SW480 (cell line): ENCODE measurements at places on chromosomes 1 and 21.

- no peak for DNase-seq
These were observed 33.9 kb downstream of the COQ8A start for GRCh38 chr1:226973898-226974543.

- no peak for DNase-seq
These were observed 6.5 kb upstream of the MFAP2 start for GRCh38 chr1:16986962-16987361.

DNA sequence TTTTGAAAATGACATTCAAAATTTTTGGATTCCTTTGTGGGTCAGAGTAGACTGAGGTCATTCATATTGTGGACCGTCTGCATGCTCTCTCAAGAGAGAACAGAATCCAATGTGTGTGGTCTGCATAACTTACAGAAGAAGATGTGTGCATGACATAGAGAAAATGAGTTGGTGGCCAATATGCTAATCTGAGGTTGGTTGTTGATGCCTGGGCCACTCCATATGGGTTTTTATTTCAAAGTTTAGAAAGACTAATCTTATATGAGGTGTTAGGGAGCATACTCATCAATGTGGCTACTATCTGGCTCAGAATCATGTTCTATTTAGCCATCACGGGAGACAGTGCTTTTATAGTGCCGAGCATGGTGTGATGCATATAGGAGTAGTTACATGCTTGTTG lies 18.2 kb downstream of the NTNG1 start:
- DNase-seq: no peak

DNA sequence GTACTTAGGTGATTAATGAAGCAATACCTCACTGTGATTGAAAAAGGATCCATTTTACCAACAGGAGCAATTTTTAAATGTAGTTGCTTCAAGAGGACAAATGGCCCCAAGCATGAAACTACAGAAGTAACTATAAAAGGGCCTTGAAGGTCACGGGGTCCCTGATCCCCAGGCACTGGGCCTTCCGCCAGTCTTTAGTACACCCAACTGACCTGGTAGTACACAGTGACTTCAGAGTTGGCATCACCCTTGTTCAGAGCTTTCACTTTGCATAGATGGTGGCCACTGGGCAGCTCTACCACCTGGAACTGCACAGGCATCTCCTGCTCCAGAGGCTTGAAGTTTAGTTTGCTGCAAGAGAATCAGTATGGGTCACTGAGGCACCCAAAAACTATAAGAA lies 84.3 kb downstream of the NRDC start:
- DNase-seq: no peak

DNA sequence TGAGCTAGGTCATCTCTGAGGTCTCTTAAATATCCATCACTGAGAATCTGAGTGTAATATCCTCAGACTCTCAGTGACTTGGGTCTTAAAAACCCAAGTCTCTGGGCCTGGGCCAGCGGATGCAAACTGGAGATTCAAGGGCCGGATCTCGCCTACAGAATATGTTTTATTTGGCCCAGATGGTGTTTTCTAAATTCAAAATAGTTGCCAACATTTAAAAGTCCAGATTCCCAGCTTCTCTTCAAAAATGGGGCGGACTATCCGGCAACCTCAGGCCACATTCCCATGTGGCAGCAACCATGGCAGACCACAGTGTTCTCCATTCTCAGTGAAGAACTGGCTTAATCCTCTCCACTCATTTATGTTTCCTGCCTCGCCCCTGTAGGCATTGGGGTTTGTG lies 12.7 kb upstream of the HEYL start:
- no peak for DNase-seq

- no peak for DNase-seq
These were observed 781 bp upstream of the METTL13 start for GRCh38 chr1:171780583-171781175.

DNA sequence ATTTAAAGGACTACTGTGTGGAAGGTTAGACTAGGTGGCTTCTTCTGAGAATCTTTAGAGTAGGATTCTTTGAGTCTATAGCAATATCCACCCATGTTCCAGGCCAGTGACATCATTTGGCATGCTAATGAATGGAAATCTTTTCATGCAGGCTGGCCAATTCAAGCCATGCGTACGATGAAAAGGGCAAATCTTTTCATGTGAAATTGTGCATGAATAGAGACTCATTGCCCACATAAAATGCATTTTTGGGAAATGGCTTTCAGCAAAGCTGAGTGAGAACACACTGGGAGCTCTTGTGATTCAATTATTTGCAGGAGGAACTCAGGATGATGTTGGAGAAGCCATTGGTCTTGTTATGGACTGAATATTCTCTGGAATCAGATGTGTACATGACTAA lies 324.9 kb upstream of the DAB1 start:
- DNase-seq: no peak

DNA sequence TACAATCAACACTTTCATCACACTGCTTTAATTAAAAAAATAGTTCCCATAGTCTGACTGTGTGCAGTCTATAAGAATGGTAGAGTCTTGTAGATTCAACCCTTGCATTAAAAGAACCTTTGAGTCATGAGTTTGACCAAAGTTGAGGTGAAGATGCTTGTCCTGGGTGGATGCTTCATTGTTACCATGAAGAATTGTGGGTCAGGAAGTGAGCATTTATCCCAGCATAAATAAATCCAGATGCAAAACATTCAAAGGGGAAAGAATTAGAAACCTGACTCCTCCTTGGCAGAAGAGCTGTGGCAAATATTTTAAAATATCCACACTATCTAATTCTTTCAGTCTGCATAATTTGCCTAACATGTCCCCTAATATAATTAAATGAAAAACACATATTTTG lies 72.9 kb upstream of the SPAG17 start:
- no peak for DNase-seq

- no peak for DNase-seq
These were observed 1369.1 kb upstream of the ADGRL4 start for GRCh38 chr1:80375662-80376061.

- DNase-seq: no peak
These were observed 43.0 kb upstream of the ITPKB start for GRCh38 chr1:226781937-226782609.

DNA sequence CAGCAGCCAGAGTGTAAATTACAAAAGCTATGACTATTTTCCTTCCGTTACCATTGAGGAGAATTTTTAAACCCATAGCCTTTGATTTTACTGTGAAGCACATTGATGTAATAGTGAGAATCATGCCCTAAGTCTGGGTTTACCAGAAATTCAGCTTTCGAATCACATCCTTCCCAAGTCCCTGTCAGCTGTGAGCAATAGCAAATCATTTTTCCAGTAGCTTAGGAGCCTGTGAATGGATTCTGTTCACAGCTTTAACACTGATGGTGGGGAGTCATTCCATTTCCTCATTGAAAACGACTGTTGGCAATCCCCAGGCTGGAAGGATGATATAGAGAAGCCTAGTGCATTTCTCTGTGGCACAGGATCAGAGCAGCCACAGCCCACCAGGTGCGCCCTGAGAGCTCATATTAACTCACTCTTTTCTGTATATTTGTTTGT lies 82.2 kb upstream of the C1orf105 start:
- no peak for DNase-seq

DNA sequence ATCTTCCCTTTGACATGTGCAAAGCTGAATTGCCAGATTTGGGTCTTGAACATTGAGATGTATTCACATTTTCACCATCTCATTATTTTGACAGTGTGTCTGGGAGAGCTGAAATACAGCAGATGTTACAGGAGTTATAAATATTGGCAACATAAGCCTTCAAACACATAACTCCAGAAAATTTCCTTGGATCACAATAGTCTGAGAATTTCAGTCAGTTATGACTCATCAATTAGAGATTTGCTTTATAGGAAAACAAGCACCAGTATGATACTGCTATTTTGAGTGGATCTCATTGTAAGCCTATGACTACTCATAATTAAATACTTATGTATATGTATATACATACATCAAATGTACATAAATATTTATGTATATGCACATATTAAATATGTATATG lies 1171.8 kb downstream of the AMY1C start:
- DNase-seq: no peak

- DNase-seq: no peak
These were observed 43.5 kb downstream of the OPRD1 start for GRCh38 chr1:28855469-28855951.

DNA sequence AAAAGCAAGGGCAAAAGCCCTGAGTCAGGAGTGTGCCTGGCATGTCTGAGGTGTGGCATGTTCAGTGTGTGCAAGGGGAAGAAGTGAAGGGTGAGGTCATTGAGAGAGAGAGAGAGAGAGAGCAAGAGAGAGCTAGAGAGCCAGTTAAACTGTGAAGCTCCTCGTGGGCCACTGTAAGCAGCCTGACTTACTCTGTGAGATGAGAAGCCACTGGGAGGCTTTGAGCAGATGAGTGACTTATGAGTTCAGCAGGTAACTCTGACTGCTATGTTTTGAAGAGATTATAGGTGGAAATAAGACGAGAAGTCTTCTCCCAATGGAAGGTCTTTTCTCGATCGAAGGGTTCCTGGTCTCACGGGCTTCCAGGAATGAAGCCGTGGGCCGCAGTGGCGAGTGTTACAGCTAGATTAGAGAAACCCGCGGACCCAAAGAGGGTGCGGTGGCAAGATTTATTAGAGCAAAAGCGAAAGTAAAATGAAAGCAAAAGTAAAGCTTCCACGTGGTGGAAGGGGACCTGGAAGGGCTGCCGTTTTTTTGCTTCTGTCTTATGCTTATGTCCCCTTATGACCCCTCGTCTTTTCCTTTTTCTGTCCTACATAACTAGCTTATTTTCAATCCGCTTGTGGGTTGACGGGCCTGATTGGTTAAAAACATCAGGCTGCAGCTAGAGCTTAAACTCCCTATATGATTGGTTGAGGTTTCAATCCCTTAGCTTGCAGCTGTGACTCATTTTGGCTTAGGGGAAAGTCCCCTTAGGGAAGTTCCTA lies 323.1 kb upstream of the FAM78B start:
- peak; percentile 60 for DNase-seq

DNA sequence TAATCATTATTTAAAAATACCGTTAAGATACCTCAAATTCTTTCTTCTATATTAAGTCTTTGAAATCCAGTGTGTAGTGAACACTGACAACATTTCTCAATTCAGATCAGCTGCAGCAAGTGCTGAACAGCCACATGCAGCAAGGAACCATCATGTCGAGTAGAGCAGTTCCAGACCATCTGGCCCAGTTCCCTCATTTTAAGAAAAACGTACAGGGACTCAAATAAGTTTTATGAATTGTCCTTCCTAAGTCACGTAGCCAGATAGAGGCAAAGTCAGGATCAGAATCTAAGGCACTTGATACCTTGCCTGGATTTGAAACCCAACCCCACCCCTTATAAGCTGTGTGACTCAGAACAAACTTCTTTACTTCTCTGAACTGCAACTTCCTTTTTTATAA lies 132.4 kb downstream of the PROX1 start:
- no peak for DNase-seq

- no peak for DNase-seq
These were observed 63.6 kb downstream of the NIBAN1 start for GRCh38 chr1:184910691-184911091.

DNA sequence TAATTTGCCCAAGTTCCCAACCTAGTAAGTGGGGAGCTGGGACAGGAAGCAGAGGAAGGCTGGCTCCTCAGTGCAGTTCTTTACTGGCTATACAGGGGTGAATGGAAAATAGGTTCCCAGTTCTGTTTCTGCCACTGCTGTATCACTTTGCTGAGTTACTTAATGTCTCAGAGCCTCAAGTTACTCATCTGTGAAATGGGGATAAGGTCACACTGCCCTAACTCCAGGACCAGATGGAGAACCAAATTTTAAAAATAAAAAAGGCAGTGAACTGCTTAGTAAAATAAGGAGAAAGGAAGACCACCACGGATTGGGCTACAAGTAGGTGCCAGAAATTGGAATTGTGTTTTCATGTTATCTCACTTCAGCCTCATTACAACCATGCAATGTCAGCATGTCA lies 147.8 kb downstream of the OMA1 start:
- no peak for DNase-seq

- DNase-seq: no peak
These were observed 4.9 kb downstream of the WNT9A start for GRCh38 chr1:227942716-227943261.

- DNase-seq: no peak
These were observed 168.7 kb downstream of the GPATCH2 start for GRCh38 chr1:217462159-217462558.

DNA sequence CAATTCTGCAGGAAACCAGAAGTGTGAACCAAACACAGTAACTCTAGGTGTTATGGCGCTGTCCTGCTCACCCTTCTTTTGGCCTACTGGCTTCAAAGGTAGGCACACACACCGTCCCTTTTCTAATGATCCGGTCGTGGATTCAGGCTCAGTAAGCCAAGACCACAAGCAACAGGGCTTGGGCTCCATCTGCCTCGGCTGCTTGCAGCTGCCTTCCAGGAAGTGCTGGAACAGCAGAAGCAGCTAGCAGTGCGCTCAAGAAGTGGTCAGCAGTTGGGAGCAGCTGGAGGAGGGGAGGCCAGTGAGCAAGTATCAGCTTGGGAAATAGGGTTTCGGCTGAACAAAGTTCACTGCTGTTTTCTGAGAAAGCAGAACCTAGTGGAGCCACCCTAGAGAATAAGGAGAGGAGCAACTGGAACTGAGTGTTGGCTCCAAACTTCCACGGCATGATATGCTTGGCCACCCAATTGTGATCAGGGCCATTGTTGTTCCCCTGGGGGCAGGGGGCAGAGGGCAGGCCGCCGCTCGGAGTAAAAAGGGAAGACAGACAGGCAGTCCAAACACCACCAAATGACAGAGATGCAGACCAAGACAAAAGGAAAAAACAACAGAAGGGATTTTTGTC lies 173.4 kb downstream of the TOMM20 start:
- no peak for DNase-seq

DNA sequence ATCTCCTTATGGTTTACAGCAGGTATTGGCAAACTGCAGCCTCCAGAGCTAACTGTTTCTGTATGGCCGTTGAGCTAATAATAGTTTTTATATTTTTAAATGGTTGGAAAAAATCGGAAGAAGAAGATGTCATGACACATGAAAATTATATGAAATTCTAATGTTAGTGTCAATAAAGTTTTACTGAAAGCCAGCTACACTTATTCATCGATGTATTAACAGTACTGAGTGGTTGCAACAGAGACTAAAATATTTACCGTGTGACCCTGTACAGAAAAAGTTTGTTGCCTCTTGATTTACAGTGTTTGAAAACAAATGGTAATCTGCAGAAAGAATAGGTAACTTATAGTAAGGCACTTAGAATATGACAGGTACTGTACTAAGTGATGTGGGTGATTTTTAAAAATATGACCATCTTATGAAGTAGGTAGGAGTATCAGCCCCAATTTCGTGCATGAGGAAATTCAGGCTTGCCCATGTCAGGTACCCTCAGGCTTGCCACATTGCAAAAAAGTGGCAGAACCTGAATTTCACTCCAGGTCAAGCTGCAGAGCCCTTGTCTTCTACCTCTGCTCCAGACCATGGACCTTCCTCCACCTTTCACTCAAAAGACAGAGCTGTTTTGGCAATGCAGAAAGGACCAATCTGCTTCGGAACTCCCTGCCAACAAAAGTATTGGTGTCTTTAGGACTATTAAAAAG lies 311.9 kb upstream of the RUNX1 start:
- DNase-seq: no peak

GRCh38 chr1:18927654-18928272 lies 25.4 kb upstream of the ALDH4A1 start:
- DNase-seq: no peak

- DNase-seq: no peak
These were observed 50.8 kb upstream of the ECE1 start for GRCh38 chr1:21341022-21341421.
